Natural killer cell treated with Interleukin-12 subunit alpha and Interleukin-12 subunit beta and Interleukin-15 and Interleukin-18, amount 100 ng/mL, for 72 hours (primary cell): ENCODE measurements at places on chromosomes 1 and 21. TPM values are rescaled to one million over a fixed set of nuclear protein-coding genes. Genes with fewer than 3 reads are reported as not detected.

- H3K4me3 ChIP-seq = no peak overlapping the region
- DNase-seq = no peak
- H3K27me3 ChIP-seq = no peaks in the 10 kb centered on the region
These were observed 37.3 kb downstream of the TMEM53 start for GRCh38 chr1:44636688-44637598.

GRCh38 chr1:230205719-230206198 is 138.7 kb downstream of the GALNT2 start:
- H3K36me3 ChIP-seq = peaks cover 17% of the 10 kb centered on the region
- no peak for DNase-seq
- no peaks in the 10 kb centered on the region for H3K27me3 ChIP-seq
- H3K27ac ChIP-seq = no peak overlapping the region
- H3K4me1 ChIP-seq = peaks cover 27% of the 10 kb centered on the region

- no peak overlapping the region for H3K4me3 ChIP-seq
- H3K27me3 ChIP-seq = peaks cover 3% of the 10 kb centered on the region
- DNase-seq = no peak
- H3K4me1 ChIP-seq = peaks cover 29% of the 10 kb centered on the region
These were observed 315.8 kb upstream of the USP24 start for GRCh38 chr1:55530749-55531478.

- no peak overlapping the region for H3K27ac ChIP-seq
- H3K36me3 ChIP-seq = no peaks in the 10 kb centered on the region
- peaks cover under 1% of the 10 kb centered on the region for H3K27me3 ChIP-seq
- H3K4me3 ChIP-seq = no peak overlapping the region
These were observed 268.5 kb downstream of the KCNJ6 start for GRCh38 chr21:37647781-37648180.

GRCh38 chr1:106548726-106549125 is 507.7 kb upstream of the PRMT6 start:
- no peak overlapping the region for H3K4me3 ChIP-seq
- H3K27me3 ChIP-seq = no peaks in the 10 kb centered on the region
- H3K27ac ChIP-seq = no peak overlapping the region
- DNase-seq = no peak
- no peaks in the 10 kb centered on the region for H3K36me3 ChIP-seq

- no peaks in the 10 kb centered on the region for H3K4me1 ChIP-seq
- H3K27me3 ChIP-seq = no peaks in the 10 kb centered on the region
- no peak for DNase-seq
- no peak overlapping the region for H3K4me3 ChIP-seq
- no peaks in the 10 kb centered on the region for H3K36me3 ChIP-seq
- H3K27ac ChIP-seq = no peak overlapping the region
These were observed 42.0 kb upstream of the LHX8 start for GRCh38 chr1:75092141-75092540.

- H3K27me3 ChIP-seq = no peaks in the 10 kb centered on the region
- no peak for DNase-seq
- H3K27ac ChIP-seq = no peak overlapping the region
- H3K36me3 ChIP-seq = no peaks in the 10 kb centered on the region
- no peak overlapping the region for H3K4me3 ChIP-seq
These were observed 24.7 kb downstream of the CLIC4 start for GRCh38 chr1:24769656-24770651.

DNA sequence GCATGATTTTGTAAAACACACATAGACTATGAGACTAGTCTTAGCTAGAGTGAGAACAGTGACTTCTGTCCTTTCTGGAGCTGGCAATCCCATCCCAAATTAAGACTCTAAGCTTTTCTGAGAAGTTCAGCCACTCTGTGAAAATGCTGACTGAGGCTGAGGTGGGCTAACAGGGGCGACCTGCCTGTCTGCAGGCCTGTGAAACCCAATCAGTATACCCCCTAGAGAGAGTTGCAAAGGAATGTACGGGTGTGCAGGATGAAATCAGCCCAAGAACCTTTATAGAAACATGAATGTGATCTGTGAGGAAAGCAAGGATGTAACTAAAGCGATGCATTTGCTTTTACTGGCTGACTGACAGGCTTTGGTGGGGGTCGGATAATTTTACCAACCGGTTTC is 16.0 kb upstream of the TBX15 start:
- H3K36me3 ChIP-seq = peaks cover 16% of the 10 kb centered on the region
- H3K4me3 ChIP-seq = no peak overlapping the region
- H3K4me1 ChIP-seq = peaks cover 17% of the 10 kb centered on the region
- DNase-seq = no peak
- no peak overlapping the region for H3K27ac ChIP-seq
- H3K27me3 ChIP-seq = peaks cover 49% of the 10 kb centered on the region

DNA sequence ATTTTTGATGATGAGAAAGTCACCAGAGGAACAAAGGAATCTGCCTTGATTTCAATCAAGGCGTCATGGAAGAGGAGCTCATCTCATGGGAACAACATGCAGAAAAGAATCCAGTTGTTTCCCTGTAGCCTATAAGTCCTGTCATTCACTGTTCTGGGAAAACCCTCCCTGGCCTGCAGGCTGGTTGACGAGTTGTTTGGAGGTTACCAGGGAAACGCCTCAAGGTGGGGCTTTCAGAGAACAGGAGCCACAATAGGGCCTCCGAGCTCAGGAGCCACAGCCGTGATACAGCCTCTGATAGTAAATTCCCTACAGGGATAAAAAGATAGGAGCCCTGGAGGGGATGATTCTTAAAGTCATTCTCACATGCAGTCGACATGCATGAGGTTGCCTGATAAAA is 135.2 kb downstream of the PSMG1 start:
- no peaks in the 10 kb centered on the region for H3K4me1 ChIP-seq
- H3K27me3 ChIP-seq = peaks cover 4% of the 10 kb centered on the region
- no peaks in the 10 kb centered on the region for H3K36me3 ChIP-seq
- no peak overlapping the region for H3K27ac ChIP-seq
- H3K4me3 ChIP-seq = no peak overlapping the region
- no peak for DNase-seq

GRCh38 chr1:153361480-153362109 is 3.9 kb downstream of the S100A9 start:
- peaks cover 39% of the 10 kb centered on the region for H3K27me3 ChIP-seq
- H3K4me3 ChIP-seq = no peak overlapping the region
- H3K4me1 ChIP-seq = peaks cover 5% of the 10 kb centered on the region
- no peaks in the 10 kb centered on the region for H3K36me3 ChIP-seq

- no peak for DNase-seq
- peaks cover 24% of the 10 kb centered on the region for H3K27me3 ChIP-seq
- H3K4me1 ChIP-seq = no peaks in the 10 kb centered on the region
These were observed 103.2 kb downstream of the SCCPDH start for GRCh38 chr1:246827396-246827795.

GRCh38 chr21:37413553-37414291 is 47.1 kb downstream of the DYRK1A start:
- H3K4me1 ChIP-seq = peaks cover 50% of the 10 kb centered on the region
- no peak for DNase-seq
- no peak overlapping the region for H3K4me3 ChIP-seq
- H3K36me3 ChIP-seq = no peaks in the 10 kb centered on the region

GRCh38 chr1:39933956-39934941 is 20.7 kb upstream of the MFSD2A start:
- H3K4me3 ChIP-seq = peak overlapping the region; percentile 5
- DNase-seq = peak; percentile 75
- peaks cover 7% of the 10 kb centered on the region for H3K27me3 ChIP-seq

DNA sequence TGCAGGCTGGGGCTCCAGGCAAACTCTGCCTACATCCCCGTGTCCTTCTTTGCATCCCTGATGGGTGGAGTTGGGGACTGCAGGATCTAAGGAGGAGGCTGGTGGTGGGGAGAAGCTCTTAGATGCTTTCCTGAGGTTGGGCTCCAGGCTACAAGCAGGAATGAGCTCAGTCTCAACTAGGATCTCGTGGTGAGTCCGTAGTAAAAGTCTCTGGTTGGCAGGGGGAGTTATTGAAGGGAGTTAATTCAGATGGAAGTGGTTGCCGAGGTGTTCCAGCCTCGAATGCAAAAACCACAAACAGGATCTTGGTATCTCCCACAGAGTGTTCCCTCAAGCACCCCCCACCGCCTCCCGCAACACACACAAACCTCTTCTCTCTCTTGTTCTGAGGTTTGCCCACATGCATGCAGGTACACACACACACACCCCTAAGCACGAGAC is 35.0 kb downstream of the TMCC2 start:
- H3K27ac ChIP-seq = no peak overlapping the region
- H3K4me3 ChIP-seq = no peak overlapping the region
- H3K36me3 ChIP-seq = no peaks in the 10 kb centered on the region
- no peak for DNase-seq

DNA sequence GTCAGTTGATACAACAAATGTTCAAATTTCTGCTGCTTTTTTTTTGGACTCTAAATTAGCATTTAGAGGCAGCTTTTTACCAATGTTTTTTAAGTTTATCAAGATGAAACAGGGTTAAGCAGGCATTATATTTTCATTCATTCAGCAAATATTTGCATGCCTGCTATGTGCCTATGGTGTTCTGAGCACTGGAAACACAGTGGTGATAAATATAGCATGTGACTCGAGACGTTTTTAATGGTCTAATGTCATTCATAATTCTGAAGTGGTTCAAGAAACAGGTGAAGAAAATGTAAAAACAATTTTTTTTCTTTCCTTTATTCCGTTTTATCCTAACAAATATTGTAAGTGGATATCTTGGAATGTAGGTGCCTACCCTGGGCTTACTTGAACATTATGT is 26.8 kb downstream of the NEK7 start:
- no peak overlapping the region for H3K27ac ChIP-seq
- H3K27me3 ChIP-seq = no peaks in the 10 kb centered on the region
- H3K36me3 ChIP-seq = no peaks in the 10 kb centered on the region
- no peak for DNase-seq
- H3K4me3 ChIP-seq = no peak overlapping the region

DNA sequence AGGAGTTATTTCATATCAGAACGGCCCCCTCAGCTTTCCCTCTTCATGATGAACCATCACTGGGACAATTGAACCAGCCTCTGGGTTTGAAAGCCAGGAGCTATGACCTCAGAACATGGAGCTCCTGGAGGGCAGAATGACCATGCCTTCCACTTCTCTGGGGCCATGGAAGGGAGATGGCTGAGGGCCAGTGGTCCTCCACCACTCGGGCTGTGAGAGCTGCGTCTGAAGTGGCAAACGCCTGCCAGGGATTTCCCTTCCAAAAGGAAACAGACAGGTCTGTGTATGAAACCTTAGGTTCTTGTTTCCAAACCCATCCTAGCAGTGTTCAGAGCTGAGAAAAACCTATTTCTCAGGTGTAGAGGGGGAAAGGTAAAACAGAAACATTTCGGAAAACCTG is 22.5 kb downstream of the PKP1 start:
- H3K4me3 ChIP-seq = no peak overlapping the region
- peaks cover 13% of the 10 kb centered on the region for H3K27me3 ChIP-seq
- no peaks in the 10 kb centered on the region for H3K4me1 ChIP-seq
- DNase-seq = no peak
- H3K27ac ChIP-seq = no peak overlapping the region

GRCh38 chr1:69728206-69728605 is 160.5 kb downstream of the LRRC7 start:
- no peak for DNase-seq
- H3K4me1 ChIP-seq = no peaks in the 10 kb centered on the region

GRCh38 chr1:209076688-209077087 is 506.8 kb upstream of the CAMK1G start:
- no peak overlapping the region for H3K4me3 ChIP-seq
- DNase-seq = no peak
- no peaks in the 10 kb centered on the region for H3K4me1 ChIP-seq
- H3K27me3 ChIP-seq = peaks cover 11% of the 10 kb centered on the region

DNA sequence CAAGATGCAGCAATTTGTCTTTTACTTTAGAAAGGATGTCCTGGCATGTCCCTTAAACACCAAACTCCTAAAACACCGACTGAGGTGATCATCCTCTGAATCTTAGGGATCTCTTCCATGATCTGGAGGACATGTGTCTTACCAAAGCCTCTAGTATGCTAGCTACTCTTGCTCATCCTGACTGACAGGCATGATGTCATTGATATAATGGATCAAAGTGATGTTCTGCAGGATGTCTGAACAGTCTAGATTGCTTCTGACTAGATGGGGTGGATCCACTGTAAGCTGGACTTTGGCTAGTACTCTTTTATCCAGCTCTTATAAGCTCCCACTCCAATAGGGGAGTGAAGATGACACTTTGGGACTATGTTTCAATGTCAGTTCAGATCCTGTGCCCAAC is 11.3 kb upstream of the CGN start:
- H3K4me3 ChIP-seq = no peak overlapping the region
- H3K36me3 ChIP-seq = no peaks in the 10 kb centered on the region
- no peaks in the 10 kb centered on the region for H3K27me3 ChIP-seq
- no peaks in the 10 kb centered on the region for H3K4me1 ChIP-seq
- no peak for DNase-seq

GRCh38 chr1:67170751-67171573 is 4.7 kb downstream of the IL23R start:
- no peak for DNase-seq
- H3K4me1 ChIP-seq = peaks cover 52% of the 10 kb centered on the region
- no peaks in the 10 kb centered on the region for H3K27me3 ChIP-seq
- peaks cover 18% of the 10 kb centered on the region for H3K36me3 ChIP-seq
- peak overlapping the region; percentile 88 for H3K4me3 ChIP-seq
- peak overlapping the region; percentile 98 for H3K27ac ChIP-seq

GRCh38 chr1:205791568-205792180 is 16.4 kb upstream of the RAB29 start:
- DNase-seq = no peak
- no peaks in the 10 kb centered on the region for H3K27me3 ChIP-seq
- H3K4me3 ChIP-seq = peak overlapping the region; percentile 30
- H3K27ac ChIP-seq = peak overlapping the region; percentile 88

GRCh38 chr1:5915587-5916571 is 76.3 kb downstream of the NPHP4 start:
- no peak overlapping the region for H3K27ac ChIP-seq
- no peaks in the 10 kb centered on the region for H3K27me3 ChIP-seq
- H3K4me3 ChIP-seq = peak overlapping the region; percentile 25

DNA sequence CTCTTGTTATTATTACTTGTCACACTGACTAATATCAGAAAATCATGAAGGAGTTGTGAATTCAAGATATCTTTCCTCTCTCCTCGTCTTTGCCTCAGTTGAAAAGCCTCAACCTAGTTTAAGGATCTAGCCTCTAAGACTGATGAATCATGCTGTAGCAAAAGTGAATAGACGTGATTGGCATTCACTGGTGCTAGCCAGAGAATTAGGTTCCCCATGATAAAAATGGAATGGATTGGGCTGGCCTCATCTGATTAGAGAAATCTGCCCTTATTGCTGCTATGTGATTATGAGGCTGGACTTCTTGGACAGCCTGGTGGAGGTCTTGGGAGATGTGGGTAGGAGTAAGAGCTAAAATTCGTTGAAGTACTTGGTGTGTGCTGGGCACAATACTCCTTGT is 208.2 kb downstream of the BACH1 start:
- H3K36me3 ChIP-seq = peaks cover 8% of the 10 kb centered on the region
- H3K27me3 ChIP-seq = no peaks in the 10 kb centered on the region
- DNase-seq = no peak
- no peak overlapping the region for H3K27ac ChIP-seq
- H3K4me1 ChIP-seq = no peaks in the 10 kb centered on the region

The FAM72B gene
- 10.5 TPM for total RNA-seq

The NUP210L gene
- 0.24 TPM for total RNA-seq

The AQP10 gene
- not detected for total RNA-seq

The WNT4 gene
- not detected for total RNA-seq

The RIMKLA gene
- total RNA-seq = 8.8 TPM

The LYPD8 gene
- total RNA-seq = not detected

The F13B gene
- not detected for total RNA-seq

The SELENON gene
- 6.6 TPM for total RNA-seq

The S100A2 gene
- not detected for total RNA-seq

The AK4 gene
- total RNA-seq = 87.9 TPM

The KLHDC8A gene
- total RNA-seq = not detected
